ENCODE measurements at places on chromosomes 11 and 22.

DNA sequence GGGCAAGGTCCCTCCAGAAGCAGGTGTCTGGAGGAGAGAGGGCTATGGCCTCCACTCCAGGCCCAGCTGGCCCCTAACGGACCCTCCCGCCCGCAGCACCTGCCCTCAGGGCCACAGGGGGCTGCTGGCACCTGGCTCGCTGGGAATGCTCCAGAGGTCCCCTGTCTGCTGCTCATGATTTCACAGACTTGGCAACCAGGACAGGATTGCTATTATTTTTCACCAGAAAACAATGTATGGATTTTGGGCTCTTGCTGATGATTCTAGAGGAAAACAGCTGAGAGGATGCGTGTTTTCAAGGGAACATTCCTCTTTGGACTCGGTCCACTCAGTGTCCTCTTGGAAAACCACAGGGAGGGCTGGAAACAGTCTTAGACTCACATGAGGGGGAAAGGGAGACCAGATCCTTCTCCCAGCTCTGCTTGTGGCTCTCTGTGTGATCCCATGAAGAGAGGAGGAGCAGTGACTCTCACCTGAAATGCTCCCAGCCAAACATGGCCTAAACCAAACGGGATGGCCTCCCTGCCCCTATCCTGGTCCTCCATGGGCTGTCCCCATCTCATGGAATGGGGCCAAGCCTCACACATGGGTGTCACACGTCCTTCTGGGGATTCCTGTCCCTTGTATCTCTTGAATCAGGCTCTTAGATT lies 15.8 kb downstream of the MYEOV start:
- peak; percentile 73 for DNase-seq

GRCh38 chr11:13692172-13692571 lies 23.7 kb downstream of the FAR1 start:
- no peak for DNase-seq

GRCh38 chr11:65096926-65097325 lies 912 bp downstream of the VPS51 start:
- no peak for DNase-seq

GRCh38 chr22:39405346-39406085 lies 5.9 kb downstream of the TAB1 start:
- peak; percentile 43 for DNase-seq

GRCh38 chr22:48639896-48640748 lies 1187.6 kb downstream of the BRD1 start:
- no peak for DNase-seq

DNA sequence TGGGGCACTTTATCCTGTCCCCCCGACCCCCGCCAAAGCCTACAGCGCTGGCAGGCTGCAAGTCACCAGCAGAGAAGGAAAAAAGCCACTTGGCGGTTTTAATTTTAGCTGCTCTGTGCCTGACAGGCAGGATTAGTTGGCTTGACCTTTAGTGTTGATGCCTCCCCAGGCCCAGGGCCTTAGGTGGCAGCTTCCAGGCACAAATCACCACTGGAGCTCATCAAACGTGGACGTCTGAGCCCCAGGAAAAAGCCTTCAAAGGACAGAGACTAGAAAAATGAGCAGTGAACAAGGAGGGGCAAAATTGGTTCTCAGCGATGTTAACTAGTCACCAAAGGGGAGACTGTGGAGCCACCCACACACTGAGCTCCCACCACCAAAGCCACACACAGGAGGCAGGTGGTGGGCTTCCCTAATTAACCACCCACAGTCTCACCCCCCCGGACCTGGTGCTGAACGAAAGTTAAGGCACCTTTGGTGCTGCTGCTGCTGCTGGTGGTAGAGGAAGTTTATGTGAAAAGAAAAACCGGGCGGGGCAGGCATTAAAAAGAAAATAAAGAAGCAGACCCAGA lies 4.4 kb upstream of the PYGM start:
- no peak for DNase-seq

DNA sequence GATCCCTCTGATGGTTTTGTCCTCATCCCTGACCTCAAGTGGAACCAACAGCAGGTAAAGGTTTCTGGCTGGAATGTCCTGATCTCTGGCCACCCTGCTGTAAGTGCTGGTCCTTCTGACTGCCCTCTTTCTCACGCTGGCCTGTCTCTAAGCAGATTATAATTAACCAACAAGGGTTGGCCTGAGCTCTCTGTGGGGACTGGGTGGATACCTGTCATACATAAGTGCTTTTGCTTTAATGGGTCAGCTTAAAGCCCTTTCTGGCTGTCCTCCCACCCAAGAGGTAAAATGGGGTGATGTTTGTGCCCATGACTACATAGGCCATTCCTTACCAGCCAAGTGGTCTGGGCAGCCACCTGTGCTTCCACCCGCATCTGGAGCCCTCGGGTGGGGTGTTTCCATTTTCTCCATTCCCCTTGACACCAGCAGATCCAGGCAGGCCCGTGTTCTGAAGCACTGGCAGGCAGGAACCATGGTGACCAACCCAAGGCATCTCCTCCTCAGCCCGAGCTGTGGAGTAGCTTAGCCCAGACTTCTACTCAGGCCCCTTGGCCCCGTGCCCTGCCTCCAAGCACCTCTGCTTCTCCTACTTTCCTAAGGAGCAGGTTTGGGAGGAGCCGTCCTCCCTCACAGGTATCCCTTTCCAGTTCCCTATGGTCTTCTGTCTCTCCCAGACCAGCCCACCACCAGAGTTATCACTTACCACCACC lies 17.0 kb upstream of the ST3GAL4 start:
- no peak for DNase-seq

- DNase-seq: no peak
Measured at GRCh38 chr11:45181193-45181888, 34.9 kb downstream of the PRDM11 start.

DNA sequence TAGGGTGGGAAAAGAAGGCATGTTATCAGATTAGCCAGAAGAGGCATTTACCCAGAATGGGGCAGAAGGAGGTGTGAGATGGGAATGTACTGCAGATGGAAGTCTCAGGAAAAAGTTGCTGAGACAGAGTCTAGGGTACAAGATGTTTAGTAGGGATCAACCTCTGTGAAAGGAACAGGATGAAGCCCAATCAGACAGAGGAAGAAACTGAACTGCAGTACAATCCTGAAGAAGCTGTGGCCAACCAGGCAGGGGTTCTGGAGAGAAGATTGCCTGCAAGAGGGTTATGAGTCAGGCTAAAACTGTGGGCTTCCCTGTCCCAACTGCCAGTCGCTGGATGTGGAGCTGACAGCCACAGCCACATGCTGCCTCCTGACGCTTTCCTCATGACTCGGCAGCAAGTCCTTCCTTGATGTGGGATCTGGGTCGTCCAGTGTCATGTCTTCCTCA lies 64.0 kb downstream of the CWC15 start:
- peak; percentile 88 for DNase-seq

GRCh38 chr11:37712251-37712650 lies 1114.2 kb upstream of the RAG2 start:
- peak; percentile 23 for DNase-seq

GRCh38 chr11:8192016-8192895 lies 23.4 kb upstream of the RIC3 start:
- peak; percentile 61 for DNase-seq

GRCh38 chr11:57335343-57336110 lies at the start of gene SSRP1:
Gene SSRP1 (minus strand): TSS chr11:57335892. CDS start chr11:57335121, 771 bp downstream.
- DNase-seq: peak; percentile 91

DNA sequence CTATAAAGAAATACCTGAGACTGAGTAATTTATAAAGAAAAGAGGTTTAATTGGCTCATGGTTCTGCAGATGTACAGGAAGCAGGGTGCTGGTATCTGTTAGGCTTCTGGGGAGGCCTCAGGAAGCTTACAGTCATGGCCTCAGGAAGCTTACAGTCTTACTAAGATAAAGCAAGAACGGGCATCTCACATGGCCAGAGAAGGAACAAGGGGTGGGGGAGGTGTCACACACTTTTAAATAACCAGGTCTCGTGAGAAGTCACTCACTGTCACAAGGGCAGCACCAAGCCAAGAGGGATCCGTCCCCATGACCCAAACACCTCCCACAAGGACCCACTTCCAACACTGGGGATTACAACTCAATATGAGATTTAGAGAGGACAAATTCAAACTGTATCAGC lies 192.8 kb upstream of the B3GAT1 start:
- DNase-seq: no peak

DNA sequence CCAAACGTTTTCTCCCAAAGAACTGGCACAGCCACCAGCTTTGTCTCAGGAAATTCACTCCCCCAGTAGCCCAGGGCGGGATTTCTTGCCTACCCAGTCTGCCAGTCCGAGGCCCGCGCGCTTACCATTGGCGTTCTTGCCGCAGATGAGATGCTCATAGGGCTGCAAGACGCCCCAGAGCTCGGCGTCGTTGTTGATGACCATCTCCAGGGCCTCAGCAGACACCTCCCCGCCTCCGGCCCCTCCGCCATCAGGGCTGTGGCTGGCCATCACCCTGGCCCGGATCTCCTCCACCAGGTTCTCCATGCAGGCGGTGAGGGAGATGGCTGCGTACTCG lies 1.3 kb downstream of the ABTB2 start:
- DNase-seq: no peak

- no peak for DNase-seq
Measured at GRCh38 chr11:113497066-113497910, 22.1 kb upstream of the DRD2 start.

DNA sequence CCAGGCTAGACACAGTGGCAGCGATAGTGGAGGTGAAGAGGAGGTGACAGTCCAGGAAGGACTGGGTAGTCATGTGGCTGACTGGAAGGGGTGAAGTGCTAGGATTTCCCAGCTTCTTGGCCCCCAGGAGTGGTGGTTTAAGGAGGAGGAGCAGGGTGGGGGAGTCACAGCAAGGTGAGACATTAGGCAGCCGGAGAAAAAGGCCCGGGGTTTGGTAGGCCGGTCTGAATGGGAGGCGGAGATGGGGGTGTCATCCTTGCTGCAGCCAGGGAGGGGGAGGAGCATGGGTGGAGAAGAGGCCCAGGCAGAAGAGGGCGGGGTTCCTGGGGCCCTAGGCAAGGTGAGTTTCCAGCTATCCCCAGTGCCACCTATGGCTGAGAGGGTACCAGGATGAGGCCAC lies 6.1 kb downstream of the SIPA1 start:
- DNase-seq: no peak

DNA sequence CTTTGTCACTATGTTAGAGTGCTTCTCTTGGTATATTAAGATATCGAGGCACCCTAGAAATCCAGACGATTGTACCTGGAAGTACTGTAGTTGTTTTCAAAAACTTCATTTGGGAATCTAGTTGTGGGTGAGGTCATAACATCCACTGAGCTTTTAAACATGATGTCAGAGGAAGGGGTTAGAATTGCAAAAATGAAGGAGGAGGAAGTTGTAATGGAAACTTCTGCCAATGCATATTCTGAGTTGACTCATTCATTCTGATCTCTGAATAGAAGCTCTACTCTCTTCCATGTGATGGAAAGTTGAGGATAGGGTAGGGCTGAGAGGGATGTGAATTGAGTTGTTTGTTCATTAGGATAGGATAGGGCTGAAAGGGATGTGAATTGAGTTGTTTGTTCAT lies 7.7 kb downstream of the CD44 start:
- DNase-seq: peak; percentile 41

- peak; percentile 85 for DNase-seq
Measured at GRCh38 chr11:29159552-29160465, 857.0 kb downstream of the KCNA4 start.

- DNase-seq: no peak
Measured at GRCh38 chr22:46064228-46064965, 85.9 kb upstream of the PPARA start.

- peak; percentile 46 for DNase-seq
Measured at GRCh38 chr11:135027461-135027860, 615.4 kb upstream of the B3GAT1 start.

- peak; percentile 43 for DNase-seq
Measured at GRCh38 chr11:60905551-60906113, 753 bp downstream of the PRPF19 start.

GRCh38 chr11:95228081-95228749 lies 2.8 kb downstream of the SESN3 start:
- DNase-seq: peak; percentile 46

DNA sequence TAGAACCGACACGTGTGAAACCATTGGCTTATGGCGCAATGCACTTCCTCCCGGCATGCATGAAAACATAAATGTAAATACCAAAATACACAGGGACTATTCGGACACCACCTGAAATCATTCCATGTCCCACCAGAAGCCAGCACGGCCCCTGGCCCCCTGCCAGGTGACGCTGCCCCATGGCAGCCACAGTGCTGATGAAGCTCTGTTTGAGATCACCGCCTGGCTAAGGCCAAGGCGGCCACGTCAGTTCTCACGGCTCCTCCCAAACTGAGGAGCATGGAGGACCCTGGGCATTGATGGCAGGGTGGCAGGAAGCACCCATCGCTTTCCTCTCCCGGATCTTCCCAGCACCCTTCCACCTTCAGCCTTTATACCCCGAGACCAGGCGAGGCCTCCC lies 89.5 kb downstream of the CDKN1C start:
- DNase-seq: no peak

- no peak for DNase-seq
Measured at GRCh38 chr11:22161489-22161888, 31.4 kb upstream of the ANO5 start.

GRCh38 chr11:123760894-123761293 lies 6.6 kb upstream of the OR6X1 start:
- DNase-seq: no peak

GRCh38 chr11:18259259-18259658 lies 6.8 kb upstream of the SAA1 start:
- DNase-seq: no peak

DNA sequence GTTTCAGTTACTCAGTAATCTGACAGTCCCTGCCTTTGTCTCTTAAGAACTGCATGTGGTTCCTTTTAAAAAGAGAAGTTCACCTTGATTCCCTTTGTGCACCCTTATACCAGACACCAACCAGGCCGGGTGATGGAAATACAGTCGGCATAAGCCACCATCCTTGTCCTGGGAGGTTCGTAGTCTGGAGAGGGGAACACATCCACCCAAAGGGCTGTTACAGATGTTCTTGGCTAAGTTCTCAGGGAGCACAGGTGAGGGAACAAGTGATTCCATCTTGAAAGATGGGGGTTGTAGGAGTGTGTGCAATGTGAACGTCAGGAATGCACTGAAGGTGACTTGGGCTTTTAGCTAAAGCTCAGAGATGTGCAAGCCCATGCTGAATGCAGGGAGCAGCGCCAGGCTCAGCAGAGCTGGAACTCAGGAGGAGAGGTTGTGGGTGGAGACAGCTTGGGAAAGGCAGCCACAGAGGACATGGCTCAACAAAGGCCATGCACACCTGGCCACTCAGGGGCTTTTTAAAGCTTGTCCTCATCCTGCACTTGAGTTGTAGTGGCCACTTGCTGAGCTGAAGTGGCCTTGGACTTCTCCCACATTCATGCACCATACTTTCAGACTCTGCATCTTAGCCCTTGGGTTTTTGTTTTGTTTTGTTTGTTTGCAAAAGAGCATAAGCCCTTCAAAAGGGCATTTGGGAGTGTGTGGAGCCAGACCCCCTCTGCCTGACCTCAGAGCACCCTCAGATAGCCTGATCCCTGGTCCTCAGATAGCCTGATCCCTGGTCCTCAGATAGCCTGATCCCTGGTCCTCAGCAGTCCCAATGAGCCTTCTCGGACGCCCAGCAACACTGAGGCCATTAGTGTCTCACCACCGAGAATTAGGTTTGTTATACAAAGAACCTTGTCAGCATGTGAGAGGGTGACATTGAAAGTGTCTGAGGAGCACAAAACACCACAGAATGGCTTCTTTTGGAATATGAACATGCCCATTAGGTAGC lies 12.7 kb upstream of the TMA7B start:
- no peak for DNase-seq

- DNase-seq: no peak
Measured at GRCh38 chr22:44479662-44480061, 18.4 kb downstream of the RTL6 start.
